ENCODE measurements at places on chromosomes 1 and 21.

GRCh38 chr1:53811414-53811851 is 26.7 kb downstream of the NDC1 start:
- DNase-seq: no peak

DNA sequence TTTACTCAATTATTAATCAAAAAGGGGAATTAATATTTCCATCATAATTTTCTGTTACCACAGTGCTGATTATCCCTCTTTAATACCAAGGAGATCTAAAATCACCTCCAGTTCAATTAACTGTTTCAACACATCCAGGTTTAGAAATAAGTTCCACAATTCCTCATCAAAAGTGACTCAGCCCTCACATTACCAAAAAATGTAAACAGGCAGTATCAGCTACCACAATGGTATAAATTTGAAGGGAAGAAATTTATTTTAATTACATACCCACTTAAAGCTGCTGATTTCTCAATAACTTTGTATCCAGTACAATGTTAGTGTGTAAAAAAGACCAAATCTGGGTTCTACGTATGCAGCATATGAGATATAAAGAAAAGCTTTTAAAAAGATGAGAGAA is 51.9 kb downstream of the EIF4G3 start:
- no peak for DNase-seq

DNA sequence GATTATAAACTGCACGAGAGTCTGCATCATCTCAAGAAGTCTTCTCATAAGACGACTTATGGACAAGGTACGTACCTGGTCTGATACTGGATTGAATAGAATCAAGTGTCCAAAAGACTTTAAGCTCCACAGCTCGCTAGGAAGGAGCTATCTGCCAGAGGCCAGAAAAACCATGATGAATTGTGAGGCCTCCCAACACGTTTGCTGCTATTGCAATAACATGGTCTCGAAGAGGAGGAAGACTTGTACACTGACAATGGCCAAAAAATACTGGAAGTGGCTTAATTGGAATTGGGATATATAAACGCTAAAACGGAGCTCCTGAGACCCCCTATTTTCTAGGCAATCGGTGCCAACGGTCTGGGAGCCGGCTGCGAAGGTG is 534 bp downstream of the DNAJC28 start:
- DNase-seq: no peak

GRCh38 chr1:205438213-205439158 is 16.6 kb upstream of the LEMD1 start:
- DNase-seq: no peak

- DNase-seq: no peak
Observed at GRCh38 chr21:16312321-16312720, 582.5 kb downstream of the USP25 start.

GRCh38 chr1:920010-920409 is 3.7 kb upstream of the SAMD11 start:
- no peak for DNase-seq

GRCh38 chr21:27225151-27225550 is 258.3 kb upstream of the ADAMTS5 start:
- no peak for DNase-seq

DNA sequence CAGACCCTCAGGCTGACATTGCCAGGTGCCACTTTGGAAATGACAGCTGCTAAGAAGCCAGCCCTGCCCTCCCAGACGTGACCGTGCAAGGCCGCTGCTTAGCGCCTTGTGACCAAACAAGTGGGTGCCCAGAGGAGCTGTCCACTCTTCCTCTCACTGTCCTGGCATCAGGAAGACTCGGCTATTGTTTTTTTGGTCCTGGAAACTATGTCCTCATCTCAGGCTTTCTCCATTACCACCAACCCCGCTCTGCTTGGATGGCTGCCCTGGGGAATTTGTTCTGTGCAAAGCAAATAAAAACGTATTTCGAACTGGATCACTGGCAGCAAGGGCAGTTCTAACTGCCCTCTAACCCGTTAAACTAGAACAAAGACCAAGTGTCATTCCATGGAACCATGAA is 13.7 kb upstream of the TENT5C start:
- DNase-seq: no peak

GRCh38 chr21:28738882-28739281 is 253.8 kb downstream of the LTN1 start:
- DNase-seq: no peak

DNA sequence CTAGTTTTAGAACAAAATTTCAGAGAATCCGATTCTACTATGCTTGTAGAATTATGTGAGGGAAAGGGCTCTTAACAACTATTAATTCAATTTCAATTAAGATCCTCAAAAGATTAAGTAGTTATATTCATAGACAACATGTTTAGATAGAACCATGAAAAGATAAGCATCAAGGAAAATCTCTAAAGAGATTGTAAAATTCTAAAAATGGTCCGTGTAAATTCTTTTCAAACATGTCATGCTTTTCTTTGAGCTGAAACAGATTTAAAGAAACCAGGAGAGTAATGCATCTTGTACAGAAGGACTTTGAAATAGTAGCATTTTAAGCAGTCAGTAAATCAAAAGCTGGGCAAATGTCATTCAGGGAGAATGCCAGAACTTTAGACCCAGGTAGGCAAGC is 1080.6 kb upstream of the B3GALT2 start:
- DNase-seq: no peak

- DNase-seq: no peak
Observed at GRCh38 chr1:87718241-87718950, 389.7 kb downstream of the LMO4 start.

GRCh38 chr1:61388566-61388965 is 306.2 kb downstream of the NFIA start:
- no peak for DNase-seq

- no peak for DNase-seq
Observed at GRCh38 chr1:48596046-48596445, 124.0 kb upstream of the SPATA6 start.

DNA sequence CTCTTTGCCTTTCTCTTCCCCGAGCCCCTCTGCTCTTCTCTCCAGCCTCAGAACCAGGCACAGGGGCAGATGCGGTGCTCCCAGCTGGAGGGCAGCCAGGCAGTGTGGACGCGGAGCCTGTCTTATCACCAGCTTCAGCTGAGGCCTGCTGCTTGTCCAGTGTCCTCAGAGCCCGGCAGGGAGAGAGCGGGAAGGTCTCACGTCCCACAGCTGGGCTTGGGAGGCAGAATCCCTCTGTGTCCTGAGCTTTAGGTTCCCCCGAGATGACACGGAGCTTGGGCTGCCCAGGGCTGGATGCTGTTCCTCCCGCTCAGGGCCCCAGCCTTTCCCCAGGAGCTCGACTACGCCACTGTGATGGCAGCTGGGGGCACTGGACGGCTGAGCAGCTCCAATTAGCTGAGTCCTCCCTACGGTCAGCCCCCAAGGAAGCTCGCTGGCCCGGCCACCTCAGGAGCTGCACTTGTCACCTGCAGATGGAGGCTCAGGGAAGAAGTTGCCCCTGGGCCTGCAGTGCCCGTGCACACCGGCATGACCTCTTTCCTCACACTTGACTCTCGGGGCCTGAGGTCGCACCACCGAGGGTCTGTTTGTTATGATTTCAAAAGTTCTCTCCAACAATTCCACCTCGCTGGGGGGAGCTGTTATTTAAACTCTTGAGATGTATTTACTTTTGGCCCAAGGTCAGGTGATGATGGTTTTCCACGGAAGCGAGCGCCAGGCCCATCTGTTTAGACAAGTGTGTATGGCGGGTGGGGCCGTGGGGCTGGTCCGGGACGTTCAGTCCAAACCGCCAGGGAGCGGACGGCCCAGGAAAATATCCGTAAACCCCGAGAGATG is 127.3 kb downstream of the SIK1 start:
- DNase-seq: no peak

DNA sequence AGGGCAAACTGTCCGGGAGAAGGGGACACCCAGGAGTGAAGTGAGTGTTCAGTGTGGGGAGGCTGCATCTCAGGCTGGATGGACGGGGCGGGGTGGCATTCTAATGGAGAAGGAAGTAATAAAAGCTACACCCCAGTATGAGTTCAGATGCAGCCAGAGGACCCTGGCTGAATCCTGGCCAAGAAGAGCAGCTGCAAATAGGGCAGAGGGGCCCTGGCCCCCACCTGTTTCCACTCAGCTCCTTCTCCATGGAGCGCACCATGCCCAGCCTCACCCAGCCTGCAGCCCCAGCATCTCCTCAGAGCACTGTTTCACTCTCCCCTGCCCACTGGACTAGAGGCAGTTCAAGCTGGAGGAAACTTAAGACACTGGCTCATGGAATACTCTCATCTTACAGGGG is 46.4 kb downstream of the KCND3 start:
- no peak for DNase-seq

DNA sequence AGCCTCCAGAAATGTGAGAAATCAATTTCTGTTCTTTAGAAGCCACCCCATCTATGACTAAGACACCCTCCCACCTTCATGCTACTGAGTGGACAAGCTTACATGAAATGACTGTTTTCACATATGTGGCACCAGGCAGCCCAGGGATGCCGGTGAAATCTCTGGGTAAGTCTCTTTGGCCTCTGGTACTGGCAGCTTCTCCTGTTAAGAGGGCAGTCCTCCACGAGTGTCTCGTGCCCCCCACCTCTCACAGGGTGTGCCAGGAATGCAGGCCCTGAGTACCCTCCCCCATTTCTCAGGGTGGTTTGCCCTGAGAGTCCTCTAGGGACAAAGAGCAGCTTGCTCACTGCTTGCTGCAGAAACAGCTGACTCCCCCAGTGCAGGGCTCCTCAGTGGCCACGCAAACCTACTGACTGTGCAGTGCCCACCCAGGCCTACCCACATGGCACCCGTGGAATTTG is 3.2 kb upstream of the PRXL2B start:
- DNase-seq: no peak

- DNase-seq: no peak
Observed at GRCh38 chr1:23617084-23617521, 57.8 kb upstream of the ID3 start.

DNA sequence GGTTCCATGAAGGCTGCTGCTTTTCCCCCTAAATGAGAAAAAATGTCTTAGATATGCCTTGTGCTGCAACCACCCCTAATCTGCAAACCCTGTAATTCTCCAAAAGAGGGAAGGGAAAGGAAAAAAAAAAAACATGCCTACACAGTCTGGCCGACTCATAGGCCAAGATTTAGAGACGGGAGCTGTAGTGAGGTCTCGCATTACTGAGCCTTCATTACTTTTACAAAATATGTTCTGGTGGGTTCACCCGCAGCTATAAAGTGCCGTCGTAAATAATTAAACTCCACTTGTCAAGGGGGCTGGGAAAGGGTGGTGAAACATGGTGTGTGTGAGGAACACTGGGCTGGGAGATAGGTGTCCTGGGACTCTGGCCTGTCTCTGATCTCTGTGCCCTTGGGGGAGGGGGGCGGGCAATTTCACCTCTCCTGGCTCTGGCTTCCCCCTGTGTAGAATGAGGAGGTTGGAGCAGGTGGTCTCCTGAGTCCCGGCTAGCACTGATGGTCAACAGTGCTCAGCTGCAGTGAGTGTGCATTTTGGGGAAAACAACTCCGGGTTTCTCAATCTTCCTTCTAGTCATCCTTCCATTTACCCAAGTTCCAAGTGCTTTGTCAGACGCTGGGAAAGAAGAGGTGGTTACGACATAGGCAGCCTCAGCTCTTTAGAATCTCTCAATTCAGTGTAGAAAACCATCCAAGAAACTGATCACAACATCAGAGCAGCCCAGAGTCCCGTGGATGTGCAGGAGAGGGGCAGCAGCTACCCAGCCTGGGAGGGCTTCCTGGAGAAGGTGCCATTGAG is 82.3 kb downstream of the ACTL8 start:
- DNase-seq: no peak

GRCh38 chr1:228284148-228284495 is 76.3 kb downstream of the OBSCN start:
- no peak for DNase-seq

GRCh38 chr1:218971156-218971555 is 202.5 kb upstream of the LYPLAL1 start:
- DNase-seq: no peak

GRCh38 chr1:218674280-218674773 is 329.2 kb downstream of the TGFB2 start:
- no peak for DNase-seq

DNA sequence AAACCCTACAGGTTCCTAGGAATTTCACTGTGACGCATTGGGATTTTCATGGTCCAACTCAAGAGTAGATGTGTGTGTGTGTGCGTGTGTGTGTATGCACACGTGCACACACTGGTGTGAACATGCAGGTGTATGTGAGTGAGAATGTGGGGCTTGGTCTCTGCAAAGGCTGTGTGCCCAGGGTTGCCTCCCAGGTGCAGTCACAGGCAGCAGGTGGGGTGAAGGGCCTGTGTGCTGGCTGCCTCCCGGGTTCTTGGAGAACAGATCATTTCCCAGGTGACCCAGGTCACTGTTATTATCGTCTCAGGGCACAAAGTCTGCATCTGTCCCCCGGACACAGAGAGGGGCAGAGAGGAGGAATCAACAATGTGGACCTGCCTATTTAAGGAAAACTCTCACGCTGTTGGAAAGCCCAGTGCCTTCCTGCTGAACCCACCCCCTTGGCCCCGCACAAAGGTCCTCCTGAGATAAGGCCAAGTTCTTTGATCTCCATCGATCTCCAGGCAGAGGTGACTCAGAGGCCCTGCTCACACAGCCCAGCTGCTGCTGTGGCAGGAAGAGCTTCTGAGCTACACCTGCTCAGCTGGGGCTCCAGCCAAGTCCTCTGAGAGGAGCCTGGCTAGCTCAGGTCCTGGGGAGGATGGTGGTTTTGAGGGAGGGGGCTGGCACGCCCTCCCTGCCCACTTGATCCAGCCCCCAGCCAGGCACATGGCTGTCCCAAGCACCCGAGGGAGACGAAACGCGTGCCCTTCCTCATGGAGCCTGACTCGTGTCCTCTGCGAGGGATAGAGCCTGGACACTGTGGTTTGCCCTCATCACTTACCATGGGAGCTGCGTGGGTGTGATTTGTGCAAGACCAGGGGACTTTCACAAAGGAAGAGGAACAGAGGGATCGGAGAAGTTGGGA is 134.0 kb upstream of the ARHGEF16 start:
- no peak for DNase-seq

- no peak for DNase-seq
Observed at GRCh38 chr1:229152311-229152710, 118.6 kb upstream of the RAB4A start.

DNA sequence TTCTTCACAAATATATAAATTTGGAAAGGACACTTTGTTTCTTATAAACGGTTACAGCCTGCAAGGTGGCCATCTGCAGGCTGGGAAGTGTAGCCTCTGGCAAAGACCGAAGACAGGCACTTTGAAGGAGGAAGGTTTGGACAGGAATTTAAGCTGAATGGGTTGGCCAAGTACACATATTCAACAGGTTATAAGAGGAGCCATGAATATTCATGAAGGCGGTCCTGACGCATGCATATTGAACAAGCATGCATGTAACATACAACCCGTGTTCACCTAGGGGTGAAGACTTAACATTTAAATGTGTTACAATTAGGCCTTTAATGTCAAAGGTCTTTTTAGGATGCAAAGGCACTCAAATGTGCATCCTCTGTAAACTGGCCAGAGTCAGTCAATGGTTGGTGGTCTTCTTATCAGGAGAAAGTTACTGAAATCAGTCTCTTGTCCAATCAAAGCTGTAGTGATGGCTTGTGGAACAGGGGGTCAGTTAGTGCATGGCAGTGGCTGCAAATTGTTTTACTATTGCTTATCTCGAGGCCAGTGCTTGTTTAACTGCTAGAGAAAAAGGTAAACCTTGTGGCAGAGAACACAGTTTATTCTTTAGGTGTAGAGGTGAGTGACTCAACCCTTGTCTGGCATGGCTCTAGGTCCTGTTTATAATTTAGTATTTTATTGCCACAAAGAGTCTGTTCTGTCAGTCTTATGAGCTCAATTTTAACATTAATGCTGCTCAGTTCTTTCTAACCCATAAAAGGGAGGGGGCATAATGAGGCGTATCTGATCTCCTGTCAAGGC is 70.3 kb upstream of the F3 start:
- DNase-seq: no peak

All from stimulated activated CD8-positive, alpha-beta memory T cell treated with anti-CD3 and anti-CD28 coated beads, Interleukin-15, amount 100 ng/mL, for 24 hours (primary cell).